ENCODE measurements at places on chromosomes 16 and 17.

DNA sequence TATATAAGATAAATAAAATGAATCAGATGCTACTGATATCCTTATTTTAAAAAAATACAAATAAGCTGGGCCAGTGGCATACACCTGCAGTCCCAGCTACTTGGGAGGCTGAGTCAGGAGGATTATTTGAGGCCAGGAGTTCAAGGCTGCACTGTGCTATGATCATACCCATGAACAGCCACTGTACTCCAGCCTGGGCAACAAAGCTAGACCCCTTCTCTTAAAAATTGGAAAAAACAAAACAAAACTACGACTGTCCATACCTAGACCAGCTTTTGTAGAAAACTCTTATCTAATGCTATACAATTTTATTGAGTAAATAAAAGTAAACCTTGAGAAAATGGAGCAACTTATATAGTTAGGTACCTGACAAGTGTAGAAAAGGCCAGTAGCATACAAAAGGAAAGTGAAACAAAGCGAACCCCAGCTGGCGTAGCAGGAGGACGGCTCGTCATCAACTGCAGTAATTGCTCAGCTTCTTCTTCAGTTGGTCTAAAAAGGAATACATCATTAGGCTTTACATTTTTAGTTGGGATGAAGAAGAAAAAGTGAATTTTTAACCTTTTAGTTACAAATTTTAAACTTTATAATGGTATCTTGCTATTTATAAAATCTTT is 23.6 kb downstream of the INTS2 start:
- H3K27ac ChIP-seq = no peak overlapping the region
- DNase-seq = no peak
- no peaks in the 10 kb centered on the region for H3K4me1 ChIP-seq
- H3K27me3 ChIP-seq = no peaks in the 10 kb centered on the region
- H3K36me3 ChIP-seq = peaks cover 36% of the 10 kb centered on the region

GRCh38 chr17:47304186-47304585 is 19.6 kb upstream of the EFCAB13 start:
- no peak overlapping the region for H3K27ac ChIP-seq
- H3K27me3 ChIP-seq = no peaks in the 10 kb centered on the region
- no peak for DNase-seq
- no peaks in the 10 kb centered on the region for H3K4me1 ChIP-seq
- H3K36me3 ChIP-seq = peaks cover 71% of the 10 kb centered on the region
- H3K4me3 ChIP-seq = no peak overlapping the region

DNA sequence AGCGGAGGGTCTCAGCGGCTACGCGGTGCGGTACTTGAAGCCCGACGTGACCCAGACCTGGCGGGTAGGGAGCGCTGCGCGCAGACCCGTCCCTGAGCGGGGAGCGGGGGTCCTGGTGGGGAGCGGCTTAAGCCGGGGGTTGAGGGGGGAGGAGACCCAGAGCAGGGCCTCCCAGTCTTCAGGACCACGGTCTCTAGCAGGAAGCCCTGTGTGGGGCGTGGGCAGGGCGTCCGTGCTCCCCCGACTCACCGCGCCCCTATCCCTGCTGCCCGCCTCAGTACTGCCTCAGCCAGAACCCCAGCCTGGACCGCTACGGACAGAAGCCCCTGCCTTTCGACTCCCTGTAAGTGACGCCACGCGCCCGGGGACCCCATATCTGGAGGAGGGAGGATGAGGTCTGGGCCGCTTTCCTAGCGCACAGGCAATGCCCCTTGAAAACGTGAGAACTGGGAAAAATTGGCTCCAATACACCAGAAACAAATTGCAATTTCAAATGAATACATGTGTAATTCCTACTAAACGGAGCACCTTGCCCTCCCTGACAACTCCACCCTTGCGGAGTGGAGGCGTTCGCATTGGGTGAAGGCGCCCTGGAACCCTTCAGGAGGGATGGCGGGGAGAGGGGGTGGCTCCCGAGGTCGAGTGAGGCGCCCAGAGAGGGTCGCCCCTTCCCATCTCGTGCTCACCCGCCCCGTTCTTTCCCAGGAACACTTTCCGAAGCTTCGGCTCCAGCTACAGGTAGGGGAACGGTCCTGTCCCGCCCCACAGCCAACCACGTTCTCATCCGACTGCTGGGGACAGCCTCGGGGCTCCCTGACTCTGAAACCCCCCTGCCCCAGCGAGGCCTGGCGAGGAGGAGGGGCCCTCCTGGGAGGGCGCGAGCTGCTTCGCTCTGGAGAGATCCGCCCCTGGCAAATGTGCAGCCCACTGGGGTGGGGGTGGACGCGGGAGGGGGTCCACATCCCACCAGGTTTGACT is 14.6 kb upstream of the CNGB1 start:
- no peaks in the 10 kb centered on the region for H3K27me3 ChIP-seq
- H3K36me3 ChIP-seq = no peaks in the 10 kb centered on the region
- peak overlapping the region; percentile 41 for H3K4me3 ChIP-seq
- DNase-seq = no peak
- H3K4me1 ChIP-seq = peaks cover 7% of the 10 kb centered on the region
- H3K27ac ChIP-seq = no peak overlapping the region

GRCh38 chr17:29571486-29571882 is 3.0 kb downstream of the TP53I13 start:
- peaks cover 2% of the 10 kb centered on the region for H3K27me3 ChIP-seq
- no peak for DNase-seq
- no peak overlapping the region for H3K27ac ChIP-seq
- no peak overlapping the region for H3K4me3 ChIP-seq

GRCh38 chr17:47907932-47908562 is 12.0 kb downstream of the SP2 start:
- no peaks in the 10 kb centered on the region for H3K36me3 ChIP-seq
- no peak overlapping the region for H3K4me3 ChIP-seq
- H3K27me3 ChIP-seq = no peaks in the 10 kb centered on the region
- H3K4me1 ChIP-seq = peaks cover 18% of the 10 kb centered on the region
- no peak overlapping the region for H3K27ac ChIP-seq

DNA sequence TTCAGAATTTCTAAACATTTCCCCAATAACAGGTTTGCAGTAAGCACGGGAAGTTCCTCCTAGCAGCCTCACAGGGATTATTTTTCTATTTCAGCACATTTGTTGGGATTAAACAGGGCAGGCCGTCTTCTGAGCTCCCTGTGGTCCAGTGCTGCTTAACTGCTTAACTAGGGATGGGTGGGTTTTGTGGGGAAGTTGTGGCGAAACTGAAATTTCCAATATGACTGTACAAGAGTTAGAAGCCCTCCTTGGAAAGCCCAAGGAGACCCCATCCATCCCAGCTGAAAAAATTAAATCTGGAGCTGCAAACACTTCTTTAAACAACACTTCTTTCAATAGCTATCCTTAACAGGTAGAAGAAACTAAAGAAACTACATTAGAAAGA is 22.2 kb downstream of the FAM117A start:
- no peaks in the 10 kb centered on the region for H3K36me3 ChIP-seq
- H3K4me3 ChIP-seq = no peak overlapping the region
- H3K4me1 ChIP-seq = peaks cover 58% of the 10 kb centered on the region
- peak overlapping the region; percentile 75 for H3K27ac ChIP-seq
- no peaks in the 10 kb centered on the region for H3K27me3 ChIP-seq

DNA sequence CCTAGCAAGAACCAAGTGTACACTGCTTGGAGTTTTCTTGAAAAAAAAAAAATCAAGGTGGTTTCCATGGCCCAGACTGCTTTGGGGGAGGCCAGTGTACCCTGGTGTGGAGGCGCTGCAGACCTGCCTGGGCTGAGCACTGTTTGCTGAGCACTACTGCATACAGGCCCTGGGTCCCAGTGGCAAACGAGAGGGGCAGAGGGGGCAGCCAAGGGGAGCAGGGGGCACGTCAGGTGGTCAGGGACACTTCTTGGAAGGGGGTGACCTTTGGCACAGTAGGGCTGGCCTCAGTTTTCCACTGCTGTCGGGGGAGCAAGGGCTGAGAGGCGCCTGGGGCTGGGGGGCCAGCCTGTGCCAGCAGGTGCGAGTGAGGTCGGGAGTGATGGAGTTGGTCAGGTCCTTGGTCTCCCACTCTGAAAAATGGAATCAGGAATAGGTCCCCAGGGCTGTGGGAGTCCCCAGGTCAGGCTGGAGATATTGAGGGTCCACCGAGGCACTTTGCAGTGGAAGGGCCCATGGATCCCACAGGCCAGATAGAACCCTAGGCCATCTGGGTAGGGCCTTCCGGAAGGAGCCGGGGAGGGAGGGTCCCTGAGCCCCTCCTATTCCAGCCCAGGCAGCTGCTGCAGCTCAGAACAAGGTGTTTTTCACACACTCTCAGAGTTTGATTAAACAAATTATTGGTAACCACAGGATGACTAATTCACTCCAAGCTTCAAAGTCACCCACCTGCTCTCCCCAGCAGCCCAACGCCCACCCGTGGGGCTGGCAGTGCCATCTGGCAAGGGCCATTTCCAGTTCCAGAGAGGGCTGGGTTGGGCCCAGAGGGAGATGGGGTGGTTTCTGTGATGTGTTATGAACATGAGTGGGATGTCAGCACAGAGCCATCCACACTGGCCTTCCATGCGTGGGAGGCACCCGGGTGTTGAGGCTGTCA is 3.5 kb downstream of the ZFPM1 start:
- H3K27ac ChIP-seq = no peak overlapping the region
- H3K36me3 ChIP-seq = no peaks in the 10 kb centered on the region
- peaks cover 18% of the 10 kb centered on the region for H3K4me1 ChIP-seq
- no peak overlapping the region for H3K4me3 ChIP-seq
